Activated T-helper 1 cell treated with anti-CD3 and anti-CD28 coated beads, Interleukin-2, amount 50 U/mL, for 16 hours (primary cell): ENCODE measurements at places on chromosomes 4 and X.

DNA sequence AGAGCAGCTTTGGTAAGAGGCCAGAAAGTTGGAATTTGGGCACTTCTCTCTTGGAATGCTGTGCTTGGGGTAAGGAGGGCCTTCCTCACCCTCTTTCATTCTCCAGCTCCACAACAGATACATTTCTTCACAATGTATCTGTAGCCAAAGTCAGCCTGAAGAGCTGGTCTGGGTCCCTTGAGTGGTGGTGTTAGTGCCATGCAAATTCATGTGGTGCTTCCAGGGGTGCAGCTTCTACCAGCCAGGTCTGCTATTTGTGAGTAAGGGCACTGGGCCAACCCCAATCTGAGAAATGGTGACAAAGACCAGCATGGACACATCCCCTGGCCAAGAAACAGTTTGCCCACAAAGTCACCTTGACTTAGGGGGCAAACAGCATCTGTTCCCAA, 17.8 kb downstream of the AMER1 start:
- no peak for DNase-seq

GRCh38 chr4:4492161-4492847, 49.5 kb downstream of the STX18 start:
- no peak for DNase-seq

DNA sequence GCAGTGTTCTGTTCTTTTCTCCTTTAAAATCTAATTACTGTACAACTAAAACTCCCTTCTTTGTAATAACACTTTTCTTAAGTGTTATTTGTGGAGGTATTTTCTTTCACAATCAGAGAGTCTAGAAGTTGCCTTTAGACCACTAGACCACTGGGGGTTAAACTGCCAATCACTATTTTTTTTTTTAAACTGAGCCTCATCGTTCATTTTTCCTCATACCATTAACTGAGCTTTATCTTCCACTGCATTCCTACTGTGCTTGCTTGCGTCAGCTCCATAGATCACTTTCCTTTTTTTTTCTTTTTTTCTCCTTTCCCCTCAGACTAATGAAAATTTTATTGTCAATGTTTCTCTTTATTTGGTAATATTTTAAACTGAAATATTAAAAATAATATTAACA, 310.6 kb downstream of the PDHA2 start:
- no peak for DNase-seq

DNA sequence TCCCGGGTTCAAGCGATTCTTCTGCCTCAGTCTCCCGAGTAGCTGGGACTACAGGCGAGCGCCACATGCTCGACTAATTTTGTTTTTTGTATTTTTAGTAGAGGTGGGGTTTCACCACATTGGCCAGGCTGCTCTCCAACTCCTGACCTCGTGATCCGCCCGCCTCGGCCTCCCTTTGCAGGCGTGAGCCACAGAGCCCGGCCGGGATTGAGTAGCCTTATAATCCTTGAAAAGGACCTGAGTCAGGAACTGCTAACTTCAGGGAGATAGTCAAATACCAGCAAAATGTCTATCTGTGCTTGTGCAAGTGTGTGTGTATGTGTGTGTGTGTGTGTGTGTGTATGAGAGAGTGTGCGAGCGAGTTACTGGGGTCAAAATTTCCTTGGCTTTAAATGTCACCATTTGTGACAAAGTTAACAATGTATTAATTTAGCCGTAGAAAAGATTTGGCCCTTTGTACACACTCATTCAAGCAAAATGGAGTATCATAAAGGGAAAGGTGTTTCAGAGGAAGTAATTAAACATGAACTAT, 1.8 kb upstream of the KDM6A start:
- no peak for DNase-seq
